8988T (cell line): ENCODE measurements at places on chromosomes 6 and 20.

GRCh38 chr6:44037847-44038542 is 89.3 kb downstream of the MRPL14 start:
- DNase-seq: no peak

- no peak for DNase-seq
Observed at GRCh38 chr6:48973491-48973890, 489.6 kb downstream of the MMUT start.

- DNase-seq: no peak
Observed at GRCh38 chr6:162082520-162082919, 645.0 kb downstream of the PRKN start.

GRCh38 chr6:154543628-154544027 is 33.1 kb upstream of the CNKSR3 start:
- no peak for DNase-seq

DNA sequence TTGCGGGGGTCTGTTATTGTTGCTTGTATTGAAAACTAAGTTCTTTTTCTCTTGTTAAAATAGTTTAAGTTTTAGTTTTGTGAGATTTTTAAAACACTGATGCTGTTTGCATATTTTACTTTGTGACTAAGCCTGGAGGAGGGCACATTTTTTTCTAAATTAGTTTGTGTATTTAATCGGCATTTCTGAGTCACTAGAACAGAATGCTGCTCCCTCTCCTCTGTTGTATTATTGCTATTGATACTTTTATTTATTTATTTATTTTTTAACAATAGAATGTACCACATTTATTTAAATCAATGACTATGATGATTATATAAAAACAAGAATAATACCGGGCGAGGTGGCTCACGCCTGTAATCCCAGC is 5.1 kb upstream of the FAM50B start:
- no peak for DNase-seq

DNA sequence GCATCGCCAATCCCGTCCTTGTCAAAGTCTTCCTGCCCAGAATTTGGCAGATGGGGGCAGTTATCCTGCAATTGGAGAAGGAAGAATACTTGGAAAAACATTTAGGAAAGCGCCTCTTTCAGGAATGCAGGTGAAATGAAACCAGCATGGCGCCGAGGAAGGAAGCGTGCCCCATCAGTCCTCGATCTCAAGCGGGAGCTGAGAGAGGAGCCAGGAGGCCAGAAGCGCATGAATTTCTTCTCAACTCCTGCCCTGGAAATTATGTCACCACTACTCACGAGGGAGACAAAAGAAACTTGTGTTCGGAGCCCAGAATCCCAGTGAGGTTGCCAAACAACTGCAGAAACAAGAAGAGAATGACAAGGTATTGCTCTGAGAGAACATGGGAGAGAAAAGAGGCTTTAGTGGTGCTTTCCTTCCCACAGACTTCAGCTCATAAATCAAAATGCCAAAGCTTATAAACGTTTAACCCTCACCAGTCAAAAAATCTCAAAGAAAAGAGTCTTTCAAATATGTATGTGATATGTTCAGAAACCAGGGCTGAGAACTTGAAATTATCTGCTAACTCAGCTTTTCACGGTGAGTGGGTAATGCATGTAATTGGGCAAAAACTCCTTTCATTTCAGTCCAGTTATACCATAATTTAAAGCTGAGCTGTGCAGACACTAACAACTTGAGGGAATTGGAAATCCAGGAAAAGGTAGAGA is 23.9 kb downstream of the THBS2 start:
- no peak for DNase-seq

DNA sequence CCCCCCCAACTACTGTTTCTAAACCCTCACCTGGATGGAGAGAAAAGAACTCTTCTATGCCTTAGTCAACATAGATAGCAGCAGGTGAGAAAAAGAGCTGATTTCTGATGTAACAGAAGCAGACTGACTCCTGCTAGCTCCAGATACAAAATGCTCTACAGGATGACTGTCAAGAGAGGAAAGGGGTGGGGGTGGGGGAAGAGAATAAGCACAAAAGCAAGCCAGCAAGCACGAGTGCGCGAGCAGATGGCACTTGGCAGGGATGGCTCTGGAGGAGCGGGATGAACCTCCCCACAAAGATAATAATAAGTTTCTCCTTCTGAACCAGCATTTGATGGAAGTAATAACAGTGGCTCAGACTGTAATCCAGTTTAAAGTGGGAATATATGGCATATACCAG is 45.6 kb upstream of the SPDEF start:
- DNase-seq: no peak

GRCh38 chr6:164107297-164107995 is 692.9 kb downstream of the QKI start:
- DNase-seq: no peak

- DNase-seq: no peak
Observed at GRCh38 chr6:27452496-27452897, 20.4 kb downstream of the ZNF184 start.

DNA sequence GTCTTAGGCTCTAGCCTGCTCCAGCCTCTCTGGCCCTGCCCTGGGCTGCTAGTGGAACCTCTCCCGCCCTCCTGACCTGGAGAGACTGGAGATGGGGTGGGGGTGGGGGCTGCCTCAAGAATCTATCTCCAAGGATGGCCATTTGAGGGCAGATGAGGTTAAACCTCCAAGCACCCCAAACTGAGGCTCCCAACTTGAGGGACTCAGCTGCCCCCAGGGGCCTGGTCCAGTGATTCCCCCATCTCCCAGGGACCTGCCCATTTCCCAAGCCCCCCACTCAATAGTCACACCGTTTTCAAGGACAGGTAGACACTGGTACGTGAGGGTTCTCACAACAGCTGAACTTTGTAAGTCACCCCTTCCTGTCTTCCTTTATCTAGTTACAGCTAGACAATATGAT is 7.1 kb upstream of the BPIFB1 start:
- no peak for DNase-seq
